ENCODE measurements at places on chromosomes 1 and 21.

GRCh38 chr1:182259229-182259872 is 132.2 kb downstream of the GLUL start:
- peak; percentile 35 for DNase-seq

DNA sequence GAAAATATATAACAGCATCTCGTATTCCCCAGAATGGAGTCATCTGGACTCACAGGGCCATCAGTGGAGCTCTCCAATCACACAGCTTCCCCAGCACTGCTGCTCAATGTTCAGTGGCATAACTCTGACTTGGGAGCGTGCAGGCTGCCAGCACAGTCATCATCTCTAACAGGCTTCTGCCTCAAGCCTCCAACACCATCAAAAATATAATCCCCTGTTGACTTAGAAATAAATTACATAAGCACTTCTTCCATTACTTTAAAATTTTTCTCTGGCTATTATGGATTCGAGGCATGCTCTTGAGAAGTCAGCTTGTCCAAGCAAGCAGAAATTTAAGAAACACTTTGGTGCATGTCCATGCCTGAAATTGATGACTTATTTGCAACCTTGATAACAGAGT is 6.2 kb downstream of the DUSP23 start:
- no peak for DNase-seq

GRCh38 chr21:25079053-25079452 is 528.2 kb downstream of the MRPL39 start:
- DNase-seq, result no peak

DNA sequence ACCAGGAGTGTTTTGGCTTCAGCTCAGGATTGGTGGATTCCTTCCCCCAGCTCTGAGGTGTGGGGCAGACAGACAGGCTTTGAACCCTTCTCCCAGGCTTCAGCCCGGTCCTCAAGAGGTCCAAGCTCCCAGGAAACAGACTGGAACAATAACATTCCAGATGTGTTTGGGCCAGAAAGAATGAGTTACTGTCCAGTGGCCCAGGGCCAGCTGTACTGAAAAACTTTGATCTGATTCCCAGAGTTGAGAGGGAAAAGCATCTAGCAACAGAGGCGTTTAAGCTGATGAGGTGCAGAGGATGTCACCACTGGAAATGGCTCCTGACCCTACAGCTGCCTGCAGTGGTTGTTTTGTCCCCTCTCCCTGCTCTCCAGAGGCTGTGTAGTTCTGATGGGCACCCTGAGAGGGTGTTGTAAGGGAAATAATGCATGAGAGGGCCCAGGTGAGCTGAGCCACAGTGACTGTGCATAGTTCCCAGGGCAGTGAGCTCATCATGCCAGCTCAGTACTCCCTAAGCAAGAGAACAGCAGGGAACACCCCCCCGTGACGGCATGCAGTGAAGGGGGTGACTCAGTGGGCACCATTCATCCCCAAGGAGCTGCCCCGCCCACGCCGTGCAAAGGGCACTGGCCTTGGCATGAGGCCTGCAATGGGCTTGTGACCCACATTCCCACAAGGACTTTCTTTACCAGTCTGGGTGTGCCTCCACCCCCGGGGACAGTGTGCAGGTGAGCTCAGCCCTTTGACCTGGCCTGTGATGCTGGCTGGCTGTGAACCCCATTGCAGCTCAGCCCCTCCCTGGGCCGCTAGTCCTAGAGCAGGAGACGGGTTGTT is 13.8 kb upstream of the SFN start:
- no peak for DNase-seq

DNA sequence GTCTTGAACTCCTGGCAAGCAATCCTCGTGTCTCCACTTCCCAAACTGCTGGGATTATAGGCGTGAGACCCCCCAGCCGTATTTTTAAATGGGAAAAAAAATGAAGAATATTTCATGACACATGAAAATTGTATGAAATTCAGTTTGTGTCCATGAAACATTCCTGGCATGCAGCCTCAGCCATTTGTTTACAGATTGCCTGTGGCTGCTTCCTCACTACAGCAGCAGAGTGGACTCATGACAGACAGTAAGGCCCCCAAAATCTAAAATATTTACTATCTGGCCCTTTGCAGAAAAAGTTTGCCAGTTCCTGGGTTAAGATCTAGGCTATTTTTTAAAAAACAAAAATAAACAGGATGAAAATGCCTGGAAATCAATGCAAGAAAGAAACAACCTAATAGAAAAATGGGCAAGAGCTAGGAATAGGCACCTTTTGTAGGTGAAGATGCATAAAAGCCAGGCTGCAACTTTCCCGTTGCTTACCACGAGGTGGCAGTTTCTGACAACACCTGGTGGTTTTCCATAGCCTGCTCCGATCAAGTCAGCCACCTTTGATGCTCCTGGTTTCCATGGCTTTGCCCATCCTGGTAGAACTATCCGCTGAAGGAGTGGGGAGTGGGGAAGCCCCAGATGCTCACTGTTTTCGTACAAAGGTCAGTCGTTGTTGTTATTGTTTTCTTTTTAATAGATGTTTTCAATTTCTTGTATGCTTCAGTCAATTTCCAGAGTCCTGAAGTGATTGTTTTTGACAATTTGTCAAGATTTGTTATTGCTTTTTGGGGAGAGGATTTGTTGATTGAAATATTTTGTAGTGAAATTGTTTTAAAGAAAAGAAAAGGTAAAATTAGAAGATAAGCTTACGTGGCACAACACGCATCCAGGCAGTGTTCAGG is 24.3 kb downstream of the UBE2Q1 start:
- no peak for DNase-seq
